ENCODE measurements at places on chromosomes 7 and 10.
A peak's percentile ranks its signal among the peaks of the same experiment; 100 is the strongest.

GRCh38 chr10:36221101-36221500, 579.0 kb upstream of the FZD8 start:
- peak; percentile 26 for DNase-seq

DNA sequence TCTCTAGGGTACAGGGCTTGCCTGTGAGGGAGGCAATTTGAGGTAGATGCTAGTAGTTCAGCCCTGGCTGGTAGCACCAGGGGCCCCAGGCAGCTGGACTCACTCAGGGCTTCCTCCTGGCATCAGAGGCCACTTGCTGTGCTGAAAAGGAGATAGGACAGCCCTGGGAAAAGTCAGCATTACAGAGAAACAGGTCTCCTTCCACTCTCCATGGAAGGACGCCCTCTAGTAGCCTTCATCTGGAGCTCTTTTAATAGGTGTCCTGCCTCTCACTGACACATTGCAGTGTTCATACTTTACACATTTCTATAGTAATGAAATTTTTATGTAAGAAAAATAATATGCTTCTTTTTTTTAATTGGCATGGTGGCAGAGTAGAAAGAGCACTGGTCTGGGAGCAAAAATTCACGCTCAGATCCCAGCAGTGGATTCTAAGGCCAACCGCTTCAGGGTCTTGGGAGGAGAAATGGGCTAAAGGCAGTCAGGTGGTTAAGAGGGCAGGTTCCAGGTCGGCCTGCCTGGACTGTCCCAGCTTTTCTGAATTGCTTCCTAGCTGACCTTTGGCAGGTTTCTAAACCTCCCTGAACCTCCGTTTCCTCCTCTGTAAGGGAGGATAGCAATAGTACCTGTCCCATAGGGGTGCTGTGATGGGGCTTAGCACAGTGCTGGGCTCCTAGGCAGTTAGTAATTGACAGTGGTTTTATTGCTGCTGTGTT, 35.8 kb downstream of the AIFM2 start:
- DNase-seq, result no peak

DNA sequence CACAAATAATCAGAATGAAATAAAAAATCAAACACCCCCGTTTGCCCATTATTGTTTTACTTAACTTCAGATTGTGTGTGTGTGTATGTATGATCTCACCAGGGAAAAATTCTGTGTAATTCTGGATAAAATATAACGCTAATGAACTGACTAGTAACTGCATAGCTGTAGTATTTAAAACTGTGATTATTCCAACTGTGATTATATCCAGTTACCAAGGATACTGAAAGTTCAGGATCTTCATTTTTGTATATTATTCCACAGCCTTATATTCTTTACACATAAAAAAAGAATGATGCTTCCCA, 2.9 kb downstream of the TWIST1 start:
- no peak for DNase-seq

DNA sequence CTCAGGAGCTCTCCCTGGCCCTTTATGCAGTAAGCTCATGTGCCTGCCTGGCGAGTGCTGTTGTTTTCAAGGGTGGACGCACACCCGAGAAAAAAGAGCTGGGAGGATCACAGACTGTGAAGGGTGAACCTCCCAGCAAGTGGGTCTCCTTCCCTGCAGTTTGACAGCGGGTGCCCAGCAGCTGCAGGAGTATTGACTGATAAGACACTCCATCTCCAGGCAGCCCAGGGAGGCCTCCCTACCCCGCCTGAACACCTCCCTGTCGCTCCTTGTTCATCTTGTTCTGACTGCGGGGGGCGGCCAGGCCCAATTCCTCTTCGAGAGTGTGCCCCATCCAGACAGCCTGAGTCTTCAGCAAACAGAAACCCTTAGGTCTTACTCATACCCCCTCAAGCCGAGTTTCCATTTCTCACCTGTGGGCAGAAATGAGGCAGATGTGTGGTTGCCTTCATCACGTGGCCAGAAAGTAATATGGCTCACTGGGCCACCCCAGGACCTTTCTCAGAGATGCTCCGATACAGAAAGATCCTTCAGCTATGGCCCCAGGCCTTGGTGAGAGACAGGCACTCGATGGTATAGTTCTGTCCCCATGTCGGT, 17.2 kb downstream of the MDH2 start:
- no peak for DNase-seq

DNA sequence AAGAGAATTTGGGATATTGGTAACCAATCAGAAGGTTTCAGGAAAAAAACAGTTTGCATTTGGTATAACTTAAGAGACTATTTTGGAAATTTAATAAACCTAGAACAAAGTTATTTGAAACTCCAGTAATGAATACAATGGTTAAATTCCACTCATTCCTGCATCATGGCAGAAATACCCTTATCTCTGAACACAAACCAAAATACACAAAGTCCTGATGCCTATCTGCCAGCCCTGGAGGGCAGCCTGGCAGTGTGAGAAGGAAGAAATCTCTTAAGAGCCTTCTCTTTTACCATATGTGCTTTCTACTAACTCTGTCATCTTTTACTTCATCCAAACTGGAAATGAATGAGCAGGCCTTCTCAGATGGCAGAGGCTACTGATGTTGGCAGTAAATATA, 147.1 kb upstream of the LYZL1 start:
- no peak for DNase-seq

DNA sequence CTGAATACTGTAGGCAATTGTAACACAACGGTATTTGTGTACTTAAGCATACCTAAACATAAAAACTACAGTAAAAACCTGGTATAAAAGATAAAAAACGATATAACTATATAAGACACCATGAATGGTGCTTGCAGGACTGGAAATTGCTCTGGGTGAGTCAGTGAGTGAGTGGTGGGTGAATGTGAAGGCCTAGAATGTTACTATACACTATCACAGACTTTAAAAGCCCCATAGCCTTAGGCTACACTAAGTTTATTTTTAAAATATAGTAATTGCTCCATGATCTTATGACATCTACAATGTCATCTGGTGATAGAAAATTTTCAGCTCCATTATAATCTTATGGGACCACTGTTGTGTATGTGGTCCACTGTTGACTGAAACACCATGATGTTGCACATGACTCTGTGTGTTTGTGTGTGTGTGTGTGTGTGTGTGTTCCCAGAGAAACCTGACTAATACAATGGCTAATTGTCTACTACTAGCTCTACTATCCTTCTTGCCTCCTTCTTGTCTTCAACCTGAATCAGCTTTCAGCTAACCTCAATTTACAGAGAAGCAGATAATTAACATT, 27.6 kb upstream of the PRPF18 start:
- DNase-seq, result no peak

- no peak for DNase-seq
These were observed 263.0 kb upstream of the NEBL start for GRCh38 chr10:21160116-21160515.

Data from hindlimb muscle (tissue), 1 donor.